ENCODE measurements at places on chromosomes 16 and 17.

DNA sequence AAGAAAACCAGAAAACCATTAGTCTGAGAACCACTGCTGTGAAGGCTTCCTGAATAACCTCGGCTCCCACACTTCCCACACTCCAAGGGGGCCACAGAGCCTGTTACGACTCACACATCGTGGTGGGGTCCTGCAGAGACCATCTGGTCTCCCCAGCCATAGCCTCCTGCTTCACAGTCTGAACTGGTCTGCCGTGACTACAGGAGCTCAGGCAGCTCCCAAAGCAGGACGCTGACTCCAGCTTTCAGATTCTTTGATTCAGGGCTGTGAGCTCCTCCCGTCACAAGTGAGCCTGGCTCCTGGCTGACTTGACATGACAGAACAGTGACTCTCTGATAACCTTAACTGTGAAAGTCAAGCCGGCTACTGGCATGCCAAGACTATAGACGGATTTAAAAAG lies 37.8 kb downstream of the CYB5D2 start:
- DNase-seq: no peak

DNA sequence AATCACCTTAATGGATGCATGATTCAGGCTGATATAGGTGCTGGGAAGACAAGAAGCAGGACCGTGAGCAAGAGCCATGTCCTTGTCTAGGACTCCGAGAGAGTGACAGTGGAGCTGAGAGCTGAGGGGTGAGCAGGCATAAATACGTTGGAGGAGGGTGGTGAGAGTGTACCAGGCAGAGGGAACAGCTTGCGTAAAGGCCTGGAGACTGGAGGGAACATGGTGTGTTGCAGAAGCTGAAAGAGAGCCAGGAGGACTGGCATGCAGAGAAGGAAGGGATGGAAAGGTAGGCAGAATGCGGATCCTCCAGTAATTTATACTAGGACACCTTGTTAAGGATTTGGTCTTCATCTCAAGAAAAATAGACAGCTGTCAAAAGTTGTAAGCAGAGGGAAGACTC lies 653.2 kb downstream of the HS3ST4 start:
- no peak for DNase-seq

DNA sequence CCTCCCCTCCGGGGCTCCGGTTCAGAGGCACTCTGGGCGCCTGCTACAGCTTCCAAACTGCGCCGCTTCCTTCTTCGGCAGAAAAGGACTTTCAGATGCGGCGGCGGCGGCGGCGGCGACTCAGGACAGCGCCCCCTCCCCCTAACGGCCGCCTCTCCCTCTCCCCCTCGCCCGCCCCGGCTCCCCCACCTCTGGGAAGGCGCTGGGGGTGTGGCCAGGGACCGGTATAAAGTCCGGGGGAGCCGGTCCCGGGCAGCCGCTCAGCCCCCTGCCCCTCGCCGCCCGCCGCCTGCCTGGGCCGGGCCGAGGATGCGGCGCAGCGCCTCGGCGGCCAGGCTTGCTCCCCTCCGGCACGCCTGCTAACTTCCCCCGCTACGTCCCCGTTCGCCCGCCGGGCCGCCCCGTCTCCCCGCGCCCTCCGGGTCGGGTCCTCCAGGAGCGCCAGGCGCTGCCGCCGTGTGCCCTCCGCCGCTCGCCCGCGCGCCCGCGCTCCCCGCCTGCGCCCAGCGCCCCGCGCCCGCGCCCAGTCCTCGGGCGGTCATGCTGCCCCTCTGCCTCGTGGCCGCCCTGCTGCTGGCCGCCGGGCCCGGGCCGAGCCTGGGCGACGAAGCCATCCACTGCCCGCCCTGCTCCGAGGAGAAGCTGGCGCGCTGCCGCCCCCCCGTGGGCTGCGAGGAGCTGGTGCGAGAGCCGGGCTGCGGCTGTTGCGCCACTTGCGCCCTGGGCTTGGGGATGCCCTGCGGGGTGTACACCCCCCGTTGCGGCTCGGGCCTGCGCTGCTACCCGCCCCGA lies at the start of gene IGFBP4:
IGFBP4 (plus strand) TSS at position 255 of the 792 bp plus-strand sequence; CDS start at position 541, 286 bp downstream.
- peak; percentile 70 for DNase-seq

DNA sequence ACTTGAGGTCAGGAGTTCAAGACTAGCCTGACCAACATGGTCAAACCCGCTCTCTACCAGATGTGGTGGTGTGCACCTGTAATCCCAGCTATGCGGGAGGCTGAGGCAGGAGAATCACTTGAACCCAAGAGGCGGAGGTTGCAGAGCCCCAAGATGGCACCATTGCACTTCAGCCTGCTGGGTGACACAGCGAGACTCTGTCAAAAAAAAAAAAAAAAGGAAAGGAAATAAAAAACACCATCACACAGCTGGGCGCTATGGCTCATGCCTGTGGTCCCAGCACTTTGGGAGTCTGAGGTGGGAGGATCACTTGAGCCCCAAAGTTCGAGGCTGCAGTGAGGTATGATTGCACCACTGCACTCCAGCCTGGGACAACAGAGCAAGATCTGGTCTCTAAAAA lies 13.3 kb upstream of the SBK1 start:
- no peak for DNase-seq

DNA sequence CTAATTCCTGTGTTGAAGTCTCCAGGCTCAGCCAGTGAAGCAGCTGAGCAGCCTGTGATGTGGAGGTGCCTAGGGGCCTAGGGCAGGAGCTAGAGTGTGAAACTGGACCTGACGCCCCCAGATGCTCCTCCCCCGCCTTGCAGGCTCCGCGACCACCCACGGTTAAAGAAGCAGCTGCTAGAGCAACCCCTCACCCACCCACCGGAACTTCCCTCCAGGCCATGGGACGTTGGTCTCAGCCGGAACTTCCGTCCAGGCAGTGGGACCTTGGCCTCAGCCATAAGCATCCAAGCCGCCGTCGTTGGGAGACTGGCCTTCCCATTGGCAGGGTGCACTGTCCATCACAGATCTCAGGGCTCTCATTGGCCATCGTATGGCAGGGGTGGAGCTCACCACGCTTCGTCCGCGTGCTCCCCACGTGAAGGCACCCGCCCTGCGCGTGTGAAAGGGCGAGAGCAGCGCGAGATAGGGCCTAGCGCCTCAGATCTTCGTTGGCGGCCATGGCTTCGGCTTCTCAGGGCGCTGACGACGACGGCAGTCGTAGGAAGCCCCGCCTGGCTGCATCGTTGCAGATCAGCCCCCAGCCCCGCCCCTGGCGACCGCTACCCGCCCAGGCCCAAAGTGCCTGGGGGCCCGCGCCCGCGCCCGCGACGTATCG lies at the start of gene ADAD2:
ADAD2 (plus strand) TSS at position 427 of the 658 bp plus-strand sequence; CDS start at position 501, 74 bp downstream.
- DNase-seq: no peak

GRCh38 chr17:36600465-36600864 lies 918 bp upstream of the MRM1 start:
- DNase-seq: no peak

DNA sequence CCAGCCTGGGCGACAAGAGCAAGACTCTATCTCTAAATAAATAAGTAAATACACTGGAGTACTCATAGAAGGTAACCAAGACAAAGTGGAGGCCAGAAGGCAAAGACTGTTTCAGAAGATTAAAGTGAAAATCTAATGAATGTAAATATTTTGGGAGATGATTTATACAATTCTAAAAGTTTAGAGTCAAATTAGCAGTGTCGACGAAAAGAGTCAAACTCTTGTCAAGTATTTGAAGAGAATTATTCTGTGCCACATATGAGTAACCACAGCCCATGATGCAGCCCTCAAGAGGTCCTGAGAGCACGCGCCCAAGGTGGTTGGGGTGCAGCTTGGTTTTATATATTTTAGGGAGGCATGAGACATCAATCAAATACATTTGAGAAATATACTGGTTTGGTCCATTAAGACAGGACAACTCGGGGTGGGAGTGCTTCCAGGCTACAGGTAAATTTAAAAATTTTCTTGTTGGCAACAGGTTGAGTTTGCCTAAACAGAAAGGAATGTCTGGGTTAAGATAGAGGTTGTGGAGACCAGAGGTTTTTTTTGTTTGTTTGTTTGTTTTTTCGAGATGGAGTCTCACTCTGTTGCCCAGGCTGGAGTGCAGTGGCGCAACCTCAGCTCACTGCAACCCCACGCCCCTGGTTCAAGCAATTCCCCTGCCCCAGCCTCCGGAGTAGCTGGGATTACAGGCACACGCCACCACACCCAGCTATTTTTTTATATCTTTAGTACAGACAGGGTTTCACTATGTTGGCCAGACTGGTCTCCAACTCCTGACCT lies 3.5 kb downstream of the CFDP1 start:
- DNase-seq: no peak

- DNase-seq: no peak
Measured at GRCh38 chr16:89863741-89864526, 9.5 kb upstream of the TCF25 start.

- no peak for DNase-seq
Measured at GRCh38 chr17:81582749-81583148, 30.6 kb upstream of the FAAP100 start.

- no peak for DNase-seq
Measured at GRCh38 chr16:10979717-10980601, 35.6 kb downstream of the CLEC16A start.

DNA sequence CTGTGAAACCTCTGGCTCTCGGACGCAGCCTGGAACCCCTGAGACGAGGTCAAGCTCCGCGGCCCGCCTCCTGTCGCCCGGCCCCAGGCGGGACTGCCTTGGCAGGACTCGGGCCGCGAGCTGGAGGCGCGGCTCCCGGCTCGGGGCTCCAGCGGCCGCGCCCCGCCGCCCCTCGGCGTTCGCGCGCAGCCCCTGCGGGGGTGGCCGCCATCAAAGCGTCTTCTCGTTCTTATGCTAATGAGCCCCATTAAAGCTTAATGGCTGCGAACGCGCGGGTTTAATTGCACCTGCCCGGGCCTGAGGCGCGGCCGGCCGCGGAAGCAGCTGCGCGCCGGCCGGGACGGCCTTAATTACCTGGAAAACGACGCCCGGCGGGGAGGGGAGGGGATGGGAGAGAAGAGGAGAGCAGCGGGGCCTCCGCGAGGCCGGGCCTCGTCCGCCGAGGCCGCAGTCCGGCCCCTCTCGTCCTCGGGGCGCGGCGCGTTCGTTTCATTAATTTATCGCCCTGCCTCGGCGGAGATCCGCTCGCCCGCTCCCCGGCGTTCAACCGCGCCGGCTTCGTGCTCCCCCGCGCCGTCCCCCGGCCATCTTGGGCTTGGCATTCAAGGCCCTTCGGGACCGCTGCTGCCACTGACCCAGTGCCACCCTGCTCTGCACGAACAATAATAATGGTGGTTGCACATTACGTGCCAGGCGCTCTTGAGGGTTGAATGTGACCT lies 19.2 kb downstream of the RAI1 start:
- DNase-seq: peak; percentile 29

GRCh38 chr16:19228052-19228451 lies 57.5 kb upstream of the CLEC19A start:
- DNase-seq: no peak

DNA sequence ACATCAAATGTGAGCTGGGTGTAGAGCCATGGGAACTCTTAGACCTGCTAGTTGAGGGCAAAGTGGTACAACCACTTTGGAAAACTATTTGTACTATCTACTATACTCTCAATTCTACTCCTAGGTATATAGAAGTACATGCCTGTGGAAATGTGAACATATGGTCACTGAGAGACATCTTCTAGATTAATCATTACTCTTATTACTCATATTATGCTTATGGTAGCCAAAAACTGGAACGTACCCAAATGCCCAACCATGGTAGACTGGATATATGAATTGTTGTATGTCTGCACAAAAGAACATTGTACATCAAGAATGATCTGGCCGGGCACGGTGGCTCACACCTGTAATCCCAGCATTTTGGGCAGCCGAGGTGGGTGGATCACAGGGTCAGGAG lies 2.7 kb downstream of the WDR45B start:
- DNase-seq: peak; percentile 7

- DNase-seq: no peak
Measured at GRCh38 chr16:1457489-1458245, 13.3 kb upstream of the CCDC154 start.

DNA sequence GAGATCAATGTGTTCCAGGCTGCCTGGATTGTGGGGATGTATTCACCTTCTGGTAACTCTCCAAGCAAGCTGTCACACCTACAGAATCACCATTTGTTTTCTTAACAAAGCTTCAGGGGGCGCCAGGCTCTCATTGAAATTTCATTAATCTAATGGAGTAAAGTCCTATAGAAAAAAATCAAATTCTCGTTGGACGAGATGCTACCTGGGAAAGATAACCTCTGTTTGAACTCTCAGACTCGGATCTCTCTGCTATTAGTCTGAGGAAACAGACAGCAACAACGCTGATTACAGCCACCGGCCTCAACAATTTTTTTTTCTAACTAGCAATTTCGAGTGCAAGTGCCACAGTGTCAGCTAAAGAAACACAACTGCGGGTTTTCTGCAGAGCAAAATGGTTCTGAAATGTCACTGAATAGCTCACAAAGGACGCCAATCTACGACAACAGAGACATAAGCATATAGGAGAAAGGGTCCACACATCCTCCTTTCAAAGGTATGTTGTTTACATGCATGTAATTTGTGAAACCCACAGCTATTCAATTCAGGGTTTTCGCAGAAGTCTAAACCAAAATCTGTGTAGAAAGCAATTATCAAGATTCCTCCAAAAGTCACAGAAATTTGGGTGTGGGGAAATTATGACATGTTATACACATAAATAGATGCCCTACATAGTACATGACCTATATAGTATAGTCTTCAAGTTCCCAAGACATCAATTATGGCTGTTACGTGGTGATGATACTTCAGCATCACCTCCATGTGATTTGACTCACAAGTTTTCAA lies 135.8 kb downstream of the SKAP1 start:
- peak; percentile 72 for DNase-seq

GRCh38 chr16:20359997-20360396 lies 7.5 kb upstream of the UMOD start:
- DNase-seq: no peak

DNA sequence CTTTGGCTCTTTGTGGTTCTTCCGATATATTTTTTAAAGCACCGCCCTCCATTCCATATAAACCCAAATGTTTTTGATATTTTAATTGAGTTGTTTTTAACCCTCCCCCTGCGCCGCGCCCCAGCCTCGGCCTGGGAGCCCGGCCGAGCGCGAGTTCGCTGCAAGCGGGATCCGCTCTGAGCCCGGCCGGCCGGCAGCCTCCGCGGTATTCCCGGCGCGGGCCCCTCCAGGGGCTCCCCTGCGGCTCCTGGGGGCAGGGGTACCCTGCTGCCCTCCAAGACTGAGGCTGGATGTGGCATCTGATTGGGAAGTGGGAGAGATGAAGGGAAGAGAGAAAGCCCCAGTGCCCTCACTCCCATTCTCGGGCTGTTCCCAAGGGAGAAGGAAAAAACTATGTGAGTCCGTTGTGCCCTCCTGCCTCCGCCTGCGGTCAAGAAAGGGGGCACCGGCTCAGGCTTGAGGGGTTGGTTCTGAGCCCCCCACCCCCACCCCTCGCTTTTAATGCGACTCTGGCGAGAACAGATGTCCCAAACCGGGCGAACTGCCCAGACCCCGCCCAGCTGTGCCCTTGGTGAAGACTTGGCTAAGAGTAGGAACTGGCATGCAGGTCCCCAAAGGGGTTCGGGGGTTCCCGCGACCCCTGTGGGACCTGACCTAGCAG lies 8.6 kb downstream of the NEUROD2 start:
- DNase-seq: no peak

DNA sequence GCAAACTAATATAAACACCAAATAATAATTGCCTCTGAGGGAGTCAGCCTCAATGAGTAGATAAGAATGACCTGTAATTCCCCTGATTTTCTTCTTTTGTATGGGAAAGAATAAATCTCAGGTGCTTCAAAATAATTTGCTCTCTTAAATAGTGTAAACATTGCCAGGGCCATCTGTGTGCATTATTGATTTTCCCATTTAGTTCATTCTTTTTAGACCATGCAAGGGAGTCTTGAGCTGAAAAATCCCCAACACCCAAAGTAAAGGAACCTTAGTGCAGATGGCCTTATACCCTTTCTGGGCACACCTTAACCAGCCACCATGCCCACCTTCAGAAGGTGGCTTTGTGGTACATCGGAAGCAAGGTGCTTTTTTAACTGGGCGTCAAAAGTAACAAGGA lies 267.2 kb downstream of the TMEM114 start:
- no peak for DNase-seq

Measured in HT-29 (cell line).